ENCODE measurements at places on chromosomes 3 and 15.

DNA sequence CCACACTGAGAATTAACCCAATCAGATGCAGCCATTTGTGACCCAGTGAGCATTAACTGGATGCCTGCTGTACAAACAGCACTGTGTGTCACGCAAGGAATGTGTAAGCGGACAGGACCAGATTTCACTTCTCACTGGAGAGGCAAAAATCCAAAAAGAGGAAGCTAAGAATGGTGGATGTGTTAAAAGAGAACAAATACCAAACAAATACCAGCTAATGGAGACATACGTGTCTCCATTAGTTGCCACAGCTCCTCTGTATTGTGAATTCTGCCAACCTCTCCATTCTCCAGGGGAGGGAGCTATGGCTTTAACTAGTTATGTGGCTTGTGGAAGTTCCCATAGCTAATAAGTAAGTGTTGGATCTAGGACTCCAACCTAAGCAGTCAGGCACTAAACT is 2.6 kb downstream of the LTF start:
- DNase-seq = no peak

GRCh38 chr3:51937014-51937413 is 4.7 kb downstream of the RRP9 start:
- no peak for DNase-seq

DNA sequence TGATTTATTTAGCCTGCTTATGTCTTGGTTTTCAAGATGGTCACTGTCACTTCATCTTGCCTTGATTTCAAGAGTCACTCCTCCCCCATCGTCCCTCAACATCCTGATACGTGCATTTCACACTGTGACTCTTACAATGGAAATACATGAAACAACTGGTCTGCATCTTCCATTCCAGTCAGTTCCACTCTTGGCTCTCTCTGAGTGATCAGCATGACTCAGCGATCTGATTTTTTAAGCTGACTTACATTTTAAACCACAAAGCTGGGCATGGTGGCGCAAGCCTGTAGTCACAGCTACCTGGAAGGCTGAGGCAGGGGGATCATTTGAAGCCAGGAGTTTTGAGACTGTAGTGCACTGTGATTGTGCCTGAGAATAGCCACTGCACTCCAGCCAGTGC is 271.2 kb upstream of the ROPN1 start:
- no peak for DNase-seq

- no peak for DNase-seq
Observed at GRCh38 chr15:83842281-83842680, 188.4 kb downstream of the ADAMTSL3 start.

- no peak for DNase-seq
Observed at GRCh38 chr3:171935261-171936123, 92.3 kb downstream of the TMEM212 start.
